Common myeloid progenitor, CD34-positive (primary cell): ENCODE measurements at places on chromosomes 11 and 22.

- peak; percentile 61 for DNase-seq
Measured at GRCh38 chr22:24731761-24732160, 42.8 kb downstream of the PIWIL3 start.

GRCh38 chr11:1531449-1532013 is 40.5 kb downstream of the DUSP8 start:
- no peak for DNase-seq

- DNase-seq = no peak
Measured at GRCh38 chr22:29344137-29344536, 28.6 kb upstream of the RASL10A start.

DNA sequence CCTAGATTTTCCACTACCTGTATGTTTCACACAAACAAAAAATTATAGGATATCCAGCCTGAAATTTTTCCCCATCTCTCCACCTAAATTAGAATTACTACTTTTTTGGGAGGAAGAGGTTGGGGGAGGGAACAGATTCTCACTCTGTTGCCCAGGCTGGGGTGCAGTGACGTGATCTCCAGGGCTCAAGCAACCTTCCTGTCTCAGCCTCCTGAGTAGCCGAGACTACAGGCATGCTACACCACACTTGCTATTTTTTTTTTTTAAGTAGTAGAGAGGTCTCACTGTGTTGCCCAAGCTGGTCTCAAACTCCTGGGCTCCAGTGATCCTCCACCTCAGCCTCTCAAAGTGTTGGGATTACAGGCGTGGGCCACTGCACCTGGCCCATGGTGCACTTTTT is 9.5 kb downstream of the JAML start:
- peak; percentile 29 for DNase-seq

GRCh38 chr22:30717331-30717921 is 22.8 kb downstream of the OSBP2 start:
- DNase-seq = no peak

GRCh38 chr11:66639066-66639813 is 737 bp downstream of the RBM4 start:
- DNase-seq = peak; percentile 85

DNA sequence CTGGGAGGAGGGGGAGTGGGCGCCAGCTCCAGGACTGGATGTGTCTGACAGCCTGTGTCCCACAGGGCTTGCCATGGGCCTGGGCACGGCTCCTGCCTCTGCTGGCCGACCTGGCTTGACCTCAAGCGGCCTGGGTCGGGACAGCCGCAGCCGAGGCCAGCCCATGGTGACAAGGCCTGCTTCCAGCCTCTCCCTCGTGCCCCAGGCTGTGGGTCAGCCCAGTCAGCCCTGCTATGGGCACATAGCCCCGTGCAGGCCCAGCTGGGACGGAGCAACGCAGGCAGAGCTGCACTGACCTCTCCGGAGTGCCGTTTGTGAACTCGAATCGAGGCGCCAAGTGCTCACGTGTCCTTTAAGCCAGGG is 17.9 kb downstream of the OSBPL5 start:
- no peak for DNase-seq

DNA sequence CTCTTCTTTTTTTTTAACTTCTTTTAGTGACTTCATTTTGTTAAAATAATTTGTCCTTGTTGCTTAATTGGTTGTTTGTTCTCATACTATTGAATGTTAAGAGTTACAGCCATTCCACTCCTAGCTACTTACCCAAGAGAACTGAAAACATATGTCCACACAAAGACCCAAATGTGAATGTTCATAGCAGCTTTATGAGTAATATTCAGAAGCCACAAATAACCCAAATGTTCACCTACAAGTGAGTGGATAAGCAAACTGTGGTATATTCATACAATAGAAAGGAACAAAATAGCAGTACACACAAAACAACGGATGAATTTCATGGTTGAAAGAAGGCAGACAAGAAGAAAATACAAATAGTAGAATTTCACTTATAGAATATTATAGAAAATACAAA is 1.4 kb upstream of the OR4D11 start:
- no peak for DNase-seq

DNA sequence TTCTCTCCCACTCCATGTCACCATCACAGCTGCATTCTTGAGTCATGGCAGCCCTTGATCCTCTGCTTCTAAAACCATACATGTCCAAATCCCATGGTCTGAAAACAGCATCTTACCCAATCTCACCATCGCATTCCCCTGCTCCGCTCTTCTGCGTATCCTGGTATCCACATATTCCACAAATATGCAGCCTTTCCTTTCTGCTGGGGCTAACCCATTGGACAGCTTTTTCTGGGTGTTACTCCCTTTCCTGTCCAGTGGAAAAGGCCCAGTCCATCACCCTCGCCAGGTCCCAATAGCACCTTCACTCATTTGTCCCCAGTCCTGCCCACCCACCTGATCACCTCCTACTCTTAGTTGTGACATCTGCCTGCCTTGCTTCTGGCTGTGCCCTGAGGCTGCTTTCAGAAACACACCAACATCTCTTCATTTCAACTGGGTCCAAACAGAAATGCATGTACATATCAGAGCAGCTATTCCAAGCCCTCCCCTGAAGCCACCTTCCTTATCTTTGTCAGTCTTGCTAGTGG is 237.6 kb upstream of the TBCEL start:
- DNase-seq = no peak

DNA sequence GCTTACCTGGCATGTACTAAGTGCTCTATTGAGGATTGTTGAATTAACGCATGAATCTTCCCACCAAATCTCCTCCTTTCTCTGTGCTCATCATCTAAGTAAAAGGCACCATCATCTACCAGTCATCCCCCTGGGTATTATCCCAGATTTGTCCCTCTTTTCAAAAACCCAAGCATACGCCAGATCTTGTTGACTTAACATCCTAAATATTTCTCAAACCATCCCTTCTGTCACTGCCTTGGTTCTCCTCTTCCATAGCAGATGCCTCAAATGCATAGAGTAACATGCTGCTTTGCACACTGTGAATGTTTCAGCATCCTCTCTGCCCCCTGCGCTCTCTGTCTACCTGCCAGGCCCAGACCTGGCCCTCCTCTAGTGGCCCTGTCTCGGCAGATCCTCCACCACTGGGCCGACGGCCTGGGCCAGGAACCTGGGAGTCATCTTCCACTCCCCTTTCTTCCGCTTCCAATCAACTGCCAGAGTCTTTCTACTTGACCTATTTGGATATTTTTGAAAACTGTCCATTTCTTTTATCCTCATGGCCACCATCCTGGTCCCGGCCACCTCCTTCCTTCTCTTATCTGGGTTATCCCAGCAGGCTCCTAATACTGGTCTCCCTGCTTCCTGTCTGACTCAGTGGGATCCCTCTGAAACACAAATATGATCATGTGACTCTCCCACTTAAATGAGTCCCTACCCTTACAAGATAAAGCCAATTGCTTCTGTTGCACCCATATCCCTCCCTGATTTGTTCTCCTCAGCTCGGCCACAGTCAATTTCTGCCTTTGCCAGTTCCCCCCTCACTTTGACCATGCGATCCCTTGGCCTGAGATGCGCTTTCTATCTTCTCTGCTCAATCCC is 3.4 kb upstream of the TAB1 start:
- no peak for DNase-seq

DNA sequence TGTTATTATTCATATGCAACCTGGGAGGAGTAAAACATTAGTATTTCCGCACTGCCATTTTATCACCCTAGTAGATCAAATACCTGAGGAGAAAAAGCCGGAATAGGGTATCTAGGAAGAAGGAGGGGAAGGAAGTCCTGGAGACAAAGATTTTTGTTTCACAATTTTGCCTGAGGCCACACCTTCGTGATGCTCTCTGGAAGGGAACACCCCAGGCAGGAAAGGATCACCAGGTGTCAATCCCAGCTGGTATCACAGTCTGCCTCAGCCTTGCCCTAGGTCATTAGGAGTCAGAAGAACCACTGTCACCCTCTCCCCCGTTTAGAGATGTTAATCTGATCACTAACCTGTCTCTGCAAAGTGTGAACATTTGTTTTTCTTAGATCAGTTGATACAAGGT is 35.4 kb upstream of the IGSF9B start:
- no peak for DNase-seq

- no peak for DNase-seq
Measured at GRCh38 chr11:13073119-13073981, 64.2 kb downstream of the RASSF10 start.

- DNase-seq = no peak
Measured at GRCh38 chr11:13691286-13691899, 22.9 kb downstream of the FAR1 start.

- DNase-seq = no peak
Measured at GRCh38 chr11:61732705-61733104, 19.7 kb upstream of the MYRF start.

GRCh38 chr22:46355996-46356471 is 20.5 kb downstream of the TRMU start:
- no peak for DNase-seq

- DNase-seq = no peak
Measured at GRCh38 chr22:17576470-17576869, 13.2 kb downstream of the SLC25A18 start.

DNA sequence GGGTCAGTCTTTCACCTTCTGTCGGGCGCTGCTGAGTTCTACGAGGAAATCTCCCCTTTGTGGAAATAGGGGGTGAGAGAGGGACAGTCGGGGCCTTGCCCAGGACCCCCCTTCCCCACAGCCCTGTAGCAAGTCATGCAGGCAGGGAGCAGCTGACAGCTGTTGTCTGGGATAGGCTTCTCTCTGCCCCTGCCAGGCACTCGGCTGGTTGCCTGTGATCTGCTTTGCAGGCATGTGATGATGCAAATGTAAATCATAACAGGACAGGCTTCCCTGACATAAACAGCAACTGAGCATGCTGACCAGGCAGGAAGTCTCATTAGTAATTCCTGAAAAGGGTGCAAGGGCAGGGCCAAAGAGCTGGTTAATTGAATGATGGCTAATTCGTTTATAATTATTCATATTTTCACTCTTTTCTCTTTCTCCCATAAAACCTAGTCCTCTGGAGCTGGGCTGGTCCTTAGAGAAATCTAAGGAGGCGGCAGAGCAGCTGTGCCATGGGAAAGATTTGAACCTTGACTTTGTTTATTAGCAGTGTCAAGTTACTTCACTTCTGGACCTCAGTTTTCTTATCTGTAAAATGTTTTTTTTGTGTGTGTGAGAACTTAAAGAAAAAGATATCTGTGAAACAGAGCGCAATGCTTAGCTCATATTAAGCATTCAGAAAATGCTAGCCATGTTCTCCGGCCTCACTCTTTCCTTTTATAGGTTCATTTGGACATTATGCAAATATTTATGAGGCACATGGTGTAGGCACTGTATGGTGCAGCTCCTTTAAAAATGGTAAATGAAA is 129.7 kb downstream of the LDLRAD3 start:
- DNase-seq = peak; percentile 35

GRCh38 chr11:109940816-109941215 is 152.4 kb upstream of the ZC3H12C start:
- peak; percentile 39 for DNase-seq

DNA sequence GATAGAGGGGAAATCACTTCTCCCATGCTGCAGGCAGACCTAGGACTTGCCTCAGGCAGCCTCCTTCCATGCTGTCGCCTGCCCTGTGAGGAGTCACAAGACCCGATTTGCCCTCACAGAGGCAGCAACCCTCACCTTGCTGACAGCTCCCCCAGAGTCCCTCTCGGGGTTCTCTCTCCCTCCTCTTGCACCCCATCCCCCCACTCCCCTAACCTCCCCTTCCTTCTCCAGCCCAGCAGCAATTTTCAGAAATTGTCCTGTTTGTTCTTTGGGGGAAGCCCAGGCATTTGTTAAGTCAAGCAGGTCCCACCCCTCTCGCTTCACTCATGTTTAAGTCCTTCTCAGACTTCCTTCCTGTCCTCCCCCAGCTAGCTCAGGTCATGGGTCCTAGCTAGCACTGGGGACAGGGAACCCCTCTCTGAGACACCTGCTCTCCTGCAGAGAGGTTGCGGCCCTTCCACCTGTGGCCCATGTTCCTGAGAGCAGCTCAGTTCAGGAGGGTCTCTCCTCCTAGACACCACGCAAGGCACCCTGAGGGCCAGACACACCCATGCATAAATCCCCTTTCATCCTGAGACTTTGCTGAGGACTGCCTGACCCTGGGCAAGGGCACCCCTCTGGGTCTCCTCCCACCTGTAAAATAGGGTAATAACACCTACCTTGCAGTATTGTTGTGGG is 6.3 kb upstream of the FXYD2 start:
- no peak for DNase-seq

DNA sequence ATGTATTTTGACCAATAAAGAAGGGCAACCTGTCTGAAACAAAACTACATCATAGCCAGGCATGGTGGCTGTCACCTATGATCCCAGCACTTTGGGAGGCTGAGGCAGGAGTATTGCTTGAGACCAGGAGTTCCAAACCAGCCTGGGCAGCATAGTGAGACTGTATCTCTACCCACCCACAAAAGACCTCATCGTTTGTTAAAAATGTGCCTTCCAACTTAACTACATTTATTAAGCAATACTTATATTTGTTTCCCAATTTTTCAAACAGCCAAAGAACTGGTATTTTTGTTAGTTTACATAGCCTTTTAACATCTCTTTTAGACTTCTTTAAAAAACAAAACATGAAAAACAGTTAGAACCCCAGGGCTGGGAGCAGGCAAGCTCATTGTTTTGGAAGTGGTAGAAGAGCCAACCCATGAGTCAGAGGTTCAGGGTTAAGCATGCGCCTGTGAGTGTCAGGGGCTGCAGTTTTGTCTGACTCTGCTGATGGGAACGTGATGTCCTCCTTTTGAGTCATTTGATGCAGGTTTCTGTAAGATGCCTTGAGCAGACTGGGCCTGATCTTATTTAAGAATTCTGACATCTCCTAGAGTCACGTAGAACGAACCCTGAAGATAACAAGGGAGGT is 53.9 kb upstream of the CRTAM start:
- DNase-seq = no peak

GRCh38 chr11:7115780-7116179 is 27.0 kb downstream of the RBMXL2 start:
- no peak for DNase-seq

GRCh38 chr11:125559888-125560287 is 9.4 kb upstream of the EI24 start:
- DNase-seq = no peak

GRCh38 chr11:7595016-7595866 is 78.1 kb downstream of the CYB5R2 start:
- DNase-seq = no peak

DNA sequence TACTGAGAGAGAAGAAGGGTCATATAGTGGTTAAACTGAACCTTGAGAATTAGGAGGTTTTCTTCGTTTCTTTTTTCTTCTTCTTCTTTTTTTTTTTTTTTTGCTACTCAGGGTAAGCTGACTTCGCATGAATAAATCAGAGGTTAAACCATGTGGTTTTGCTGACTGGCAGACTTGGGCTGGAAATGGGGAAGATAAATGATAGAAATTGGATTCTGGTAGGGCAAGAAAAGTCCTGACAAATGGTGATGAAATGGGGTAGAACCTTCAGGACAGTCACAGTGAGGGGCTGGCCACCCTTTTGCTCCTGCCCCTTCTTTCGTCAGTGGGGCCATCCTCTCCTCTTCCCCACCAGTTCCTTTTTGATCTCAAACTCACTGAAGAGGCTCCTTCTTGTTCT is 1.6 kb upstream of the SWAP70 start:
- DNase-seq = peak; percentile 93

- no peak for DNase-seq
Measured at GRCh38 chr11:83158965-83159901, 2.3 kb downstream of the PCF11 start.

- DNase-seq = no peak
Measured at GRCh38 chr11:15629690-15630321, 515.1 kb downstream of the INSC start.

- DNase-seq = peak; percentile 67
Measured at GRCh38 chr22:42648368-42649245, 585 bp downstream of the CYB5R3 start.
